WTC11 (cell line): ENCODE measurements at places on chromosomes 6 and 20.

DNA sequence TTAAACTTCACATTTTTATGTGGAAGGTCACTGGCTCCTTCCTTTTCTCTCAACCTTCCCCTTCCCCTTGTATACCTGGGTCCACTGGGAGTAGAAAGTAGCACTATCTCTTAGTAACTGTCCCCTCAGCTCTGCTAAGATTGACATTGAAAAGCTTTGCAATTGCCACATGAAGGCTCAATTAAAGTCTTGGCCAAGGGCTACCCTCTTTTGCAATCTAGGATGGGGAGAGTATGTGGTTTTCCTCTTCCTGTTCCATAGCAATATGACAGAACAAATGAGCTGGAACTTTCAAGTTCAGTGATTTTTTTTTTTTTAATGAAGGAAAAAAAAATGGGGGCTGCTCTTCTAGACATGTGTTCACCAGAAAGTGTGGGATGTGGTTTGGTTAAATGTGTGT is 37.1 kb downstream of the PROKR2 start:
- no peak for DNase-seq

DNA sequence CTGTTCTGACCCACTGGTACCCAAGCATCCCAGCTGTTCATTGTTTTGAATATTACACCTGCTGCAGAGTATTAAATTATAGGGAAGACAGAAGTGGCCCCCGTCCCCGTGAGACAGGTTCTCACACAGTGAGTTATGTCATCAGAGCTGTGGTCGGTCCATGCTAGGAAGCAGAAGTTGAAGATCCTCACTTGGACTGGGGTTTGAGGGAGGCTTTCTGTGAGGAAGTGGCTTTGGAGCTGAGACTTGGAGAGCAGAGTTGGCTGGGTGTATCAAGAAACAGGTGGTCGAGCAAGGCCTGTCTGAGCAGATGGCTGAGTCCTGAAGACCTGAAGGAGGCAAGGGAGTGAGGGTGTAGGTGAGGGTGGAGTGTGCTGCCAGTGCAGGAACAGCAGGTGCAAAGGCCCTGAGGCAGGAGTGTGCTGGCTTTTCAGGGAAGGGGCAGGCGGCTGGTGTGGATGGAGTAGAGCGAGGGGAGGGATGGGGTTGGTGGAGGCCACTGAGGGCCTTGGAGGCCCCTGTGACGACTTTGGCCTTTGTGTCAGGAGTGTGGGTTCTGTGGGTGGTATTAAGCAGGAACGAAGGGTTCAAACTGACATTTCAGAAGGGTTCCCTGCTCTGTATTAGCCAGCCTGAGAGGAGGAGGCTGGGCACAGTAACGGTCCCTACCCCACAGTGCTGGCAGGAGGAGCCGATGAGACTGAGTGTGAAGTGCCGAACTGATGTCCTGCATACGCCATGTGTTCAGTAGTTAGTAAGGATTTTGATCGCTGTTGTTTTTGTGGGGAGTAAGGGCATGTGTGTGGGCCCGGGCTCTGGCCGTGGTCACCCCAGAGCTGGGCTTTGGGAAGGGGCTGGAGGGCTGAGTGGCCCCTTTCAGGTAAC is 11.8 kb downstream of the SRC start:
- DNase-seq, result no peak

GRCh38 chr6:101146389-101146788 is 247.1 kb upstream of the GRIK2 start:
- DNase-seq, result no peak

DNA sequence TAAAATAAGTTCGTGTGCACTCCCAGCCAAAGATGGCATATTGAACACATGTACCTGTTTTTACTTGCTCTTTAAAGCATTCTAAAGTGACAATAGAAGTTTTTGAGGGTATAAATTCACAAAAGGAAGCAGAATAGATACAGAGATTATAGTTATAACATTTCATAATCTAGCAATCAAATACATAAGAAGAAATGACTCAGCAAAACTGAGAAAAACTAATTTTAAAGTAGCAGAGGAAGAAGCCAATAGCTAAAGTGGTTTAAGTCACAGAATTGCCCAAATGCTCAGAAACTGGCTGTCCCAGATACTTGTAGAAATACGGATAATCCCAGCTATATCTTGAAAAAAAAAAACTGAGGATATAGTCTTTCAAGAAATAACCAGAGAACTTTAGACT is 49.2 kb upstream of the TBC1D32 start:
- no peak for DNase-seq

DNA sequence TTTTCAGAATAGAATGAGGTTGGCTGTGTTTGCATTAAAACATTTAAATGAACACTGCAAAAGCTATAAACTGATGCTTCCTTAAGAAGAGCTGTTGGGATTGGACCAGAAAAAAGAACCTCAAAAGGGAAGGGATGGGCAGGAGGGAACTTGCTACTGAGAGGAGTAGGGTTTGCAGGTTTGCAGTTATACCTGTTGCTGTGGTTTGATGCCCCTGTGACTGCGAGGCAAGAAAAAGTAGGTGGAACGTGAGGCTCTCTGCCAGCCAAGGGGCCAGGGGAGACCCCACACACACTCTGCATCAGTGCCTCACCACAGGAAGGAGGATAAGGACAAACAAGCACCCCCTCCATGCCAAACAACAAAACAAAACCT is 197.2 kb downstream of the BCAS1 start:
- no peak for DNase-seq

DNA sequence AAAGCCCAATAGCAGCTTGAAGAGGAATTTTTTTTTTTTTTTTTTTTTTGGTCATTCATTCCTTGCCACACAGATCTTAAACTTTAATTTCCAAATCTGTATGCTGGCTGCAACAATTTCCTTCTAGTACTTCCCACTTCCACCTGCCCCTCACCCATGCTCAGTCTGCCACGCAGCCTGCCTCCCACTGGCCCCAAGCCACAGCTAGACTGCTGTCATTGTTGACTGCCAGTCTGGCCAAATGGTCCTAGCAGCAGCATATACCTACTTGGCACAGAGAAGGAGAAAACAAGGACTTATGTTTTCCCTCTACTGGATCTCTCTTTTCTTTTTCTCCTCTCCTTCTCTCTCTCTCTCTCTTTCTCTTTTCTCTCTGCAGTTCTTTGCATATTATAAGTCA is 118.3 kb upstream of the HEY2 start:
- no peak for DNase-seq

- DNase-seq, result no peak
These were observed 153.6 kb downstream of the CD83 start for GRCh38 chr6:14270925-14271788.

- peak; percentile 61 for DNase-seq
These were observed 11.5 kb downstream of the TREML4 start for GRCh38 chr6:41239467-41240159.

GRCh38 chr20:8062756-8063155 is 43.2 kb upstream of the TMX4 start:
- no peak for DNase-seq

GRCh38 chr6:86581833-86582232 is 355.5 kb upstream of the HTR1E start:
- DNase-seq, result no peak

DNA sequence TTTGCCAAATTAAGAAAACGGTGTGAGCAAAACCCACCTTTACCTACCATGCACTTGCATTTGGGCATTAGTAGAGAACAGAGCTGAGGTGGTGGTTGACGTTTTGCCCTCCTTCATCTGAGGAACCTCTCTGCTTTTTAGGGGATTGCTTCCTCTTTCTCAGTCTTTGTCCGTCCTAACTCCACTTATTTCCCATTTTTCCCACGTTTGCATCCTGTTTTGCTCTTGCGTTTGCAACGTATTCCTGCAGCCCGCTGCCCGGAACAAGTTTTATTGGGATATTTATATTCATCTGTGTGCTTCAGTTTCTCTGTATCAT is 374 bp upstream of the SERINC1 start:
- DNase-seq, result no peak

GRCh38 chr6:43606019-43606418 is 23.0 kb downstream of the GTPBP2 start:
- no peak for DNase-seq

- no peak for DNase-seq
These were observed 159.7 kb upstream of the AHI1 start for GRCh38 chr6:135657207-135657606.

GRCh38 chr6:7052443-7053011 is 55.2 kb upstream of the RREB1 start:
- DNase-seq, result peak; percentile 57

DNA sequence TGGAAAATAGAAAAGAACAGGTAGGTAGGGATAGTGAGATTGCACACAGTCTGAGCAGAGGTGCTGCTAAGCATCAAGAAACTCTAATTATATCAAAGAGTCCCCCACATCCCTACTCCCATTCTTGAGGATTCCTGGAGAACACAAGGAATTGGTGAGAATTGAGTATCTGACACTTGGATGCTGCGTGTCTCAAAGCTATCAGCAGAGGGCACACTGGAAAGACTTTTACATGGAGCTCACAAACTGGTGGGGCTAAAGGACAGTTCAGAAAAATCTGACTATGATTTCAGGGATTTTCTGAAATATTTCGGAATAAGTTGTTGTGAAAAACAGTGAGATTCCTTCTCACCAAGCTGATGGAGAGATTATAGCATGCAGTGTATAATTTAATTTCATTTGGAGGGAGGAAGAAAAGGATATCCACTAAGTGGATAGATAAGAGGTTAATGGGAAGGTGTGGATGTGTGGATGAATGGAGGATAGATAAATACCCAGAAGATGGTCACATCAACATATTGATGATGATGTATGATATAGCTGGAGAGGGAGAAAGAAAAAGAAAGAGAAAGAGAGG is 215.4 kb upstream of the DEFB112 start:
- DNase-seq, result peak; percentile 23

DNA sequence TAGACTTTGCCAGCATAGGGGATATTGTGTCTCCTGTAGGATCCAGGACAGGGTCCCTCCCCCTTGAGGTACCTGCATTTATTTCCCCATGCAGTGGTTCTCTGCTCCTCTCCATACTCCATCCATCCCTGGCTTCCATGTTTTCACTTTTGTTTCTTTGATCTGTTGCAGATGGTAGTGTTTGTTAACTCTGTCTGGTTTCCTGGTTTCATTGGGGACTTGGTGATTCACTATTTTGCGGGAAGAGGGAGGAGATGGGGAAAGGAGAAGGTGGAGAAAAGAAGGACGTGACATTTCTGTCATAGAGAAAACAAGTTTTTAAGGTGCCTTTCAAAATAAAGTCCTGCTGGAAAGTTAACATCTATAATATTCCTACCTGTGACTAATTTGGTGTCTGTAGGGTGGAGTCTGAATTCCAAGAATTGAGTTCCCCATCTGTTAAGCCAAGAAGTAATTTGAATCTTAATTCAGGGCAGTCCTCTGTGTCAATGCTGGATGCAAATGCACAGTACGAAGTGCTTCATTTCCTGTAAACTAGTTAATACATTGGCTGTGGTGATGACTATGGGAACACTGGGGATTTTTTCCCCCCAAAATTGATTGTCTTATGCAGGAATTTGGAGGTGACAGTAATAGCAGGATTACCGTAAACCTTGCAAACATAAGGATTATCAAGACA is 6.9 kb upstream of the RNF144B start:
- DNase-seq, result no peak
